Activated CD8-positive, alpha-beta T cell treated with anti-CD3 and anti-CD28 coated beads for 36 hours (primary cell): ENCODE measurements at places on chromosomes 2 and 18. TPM values are rescaled to one million over a fixed set of nuclear protein-coding genes. Genes with fewer than 3 reads are reported as not detected.
A peak's percentile ranks its signal among the peaks of the same experiment; 100 is the strongest.

GRCh38 chr18:73153271-73153670 is 285.5 kb upstream of the NETO1 start:
- no peak for DNase-seq

- DNase-seq = no peak
These were observed 155.4 kb downstream of the MAP2 start for GRCh38 chr2:209579230-209579749.

DNA sequence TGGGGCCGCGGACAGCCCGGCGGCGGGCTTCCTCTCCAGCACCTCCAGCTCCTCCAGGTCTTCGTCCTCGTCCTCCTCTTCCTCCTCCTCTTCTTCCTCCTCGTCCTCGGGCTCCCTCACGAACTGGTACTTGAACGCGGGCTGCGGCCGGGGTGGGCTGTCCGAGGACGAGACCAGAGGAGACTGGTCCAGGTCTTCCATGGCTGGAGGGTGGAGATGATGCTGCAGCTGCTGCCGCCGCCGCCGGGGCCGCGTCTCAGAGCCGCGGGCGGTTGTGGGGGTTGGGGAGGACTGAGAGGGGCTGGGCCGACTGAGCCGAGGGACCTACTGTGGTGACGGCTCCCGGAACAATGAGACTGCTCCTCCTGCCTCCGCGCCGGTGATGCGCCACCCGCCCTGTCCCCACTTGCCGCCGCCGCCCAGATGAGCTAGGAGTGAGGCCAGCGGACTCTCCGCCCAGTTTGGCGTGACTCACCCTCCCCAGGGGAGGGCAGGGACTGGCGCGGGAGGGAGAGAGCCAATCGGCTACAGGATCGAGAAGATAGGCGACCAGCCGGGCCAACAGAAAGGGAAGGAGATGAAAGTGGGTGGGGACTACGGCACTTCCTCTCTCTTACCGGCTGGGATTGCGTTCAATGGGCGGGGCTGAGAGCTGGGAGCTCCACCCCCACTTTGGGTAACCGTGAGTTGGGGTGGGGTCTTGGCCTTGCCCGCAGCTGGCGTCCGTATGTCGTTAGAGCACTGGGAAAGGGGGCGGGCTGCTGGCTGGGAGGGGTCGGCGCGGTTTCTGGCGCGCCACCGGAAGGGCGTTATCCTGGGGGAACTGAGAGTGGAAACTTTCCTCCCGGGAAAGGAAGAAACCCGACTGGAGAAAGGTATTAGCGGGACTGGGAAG is at the start of gene RTN4:
RTN4 (minus strand) TSS at position 352 of the 895 bp plus-strand sequence; CDS start at position 201, 151 bp downstream.
- peak; percentile 99 for DNase-seq

Gene NEMP2
- total RNA-seq = 17.2 TPM

GRCh38 chr18:62407660-62408059 is 82.5 kb downstream of the TNFRSF11A start:
- peak; percentile 40 for DNase-seq

GRCh38 chr2:205198140-205198525 is 484.2 kb upstream of the NRP2 start:
- DNase-seq = no peak

GRCh38 chr2:122478771-122479170 is 723.3 kb downstream of the TSN start:
- DNase-seq = no peak

- DNase-seq = no peak
These were observed 511.2 kb downstream of the DCDC2C start for GRCh38 chr2:4214444-4215205.

GRCh38 chr18:57635003-57635822 is 13.6 kb upstream of the NARS1 start:
- no peak for DNase-seq

DNA sequence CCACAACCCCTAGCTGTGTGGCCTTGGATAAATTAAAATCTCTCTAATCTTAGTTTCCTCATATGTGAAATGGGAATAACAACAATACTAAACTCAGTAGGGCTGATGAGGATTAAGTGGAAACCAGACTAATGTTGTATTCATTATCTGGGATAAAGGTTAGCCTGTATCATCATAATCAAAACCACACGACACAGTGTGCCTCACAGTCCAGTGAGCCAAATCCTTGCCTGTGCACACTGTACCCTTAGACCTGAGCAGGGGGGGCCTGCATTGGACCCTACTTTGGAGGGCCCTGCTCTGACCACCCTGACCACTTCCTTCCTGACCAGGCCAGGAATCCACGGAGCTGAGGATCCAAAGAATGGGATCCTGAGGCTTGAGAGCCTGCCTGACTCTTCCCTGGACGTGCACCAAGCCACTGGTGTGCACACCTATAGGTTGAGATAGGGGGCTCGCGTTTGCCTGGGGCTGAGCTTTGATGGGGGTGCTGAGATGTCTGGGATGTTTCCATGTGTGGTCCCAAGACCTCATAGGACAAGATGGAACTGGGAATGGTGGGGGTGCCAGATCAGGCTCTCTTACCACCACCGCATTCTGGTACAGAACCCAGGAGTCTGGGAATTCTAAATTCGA is 69.7 kb downstream of the TGOLN2 start:
- no peak for DNase-seq

DNA sequence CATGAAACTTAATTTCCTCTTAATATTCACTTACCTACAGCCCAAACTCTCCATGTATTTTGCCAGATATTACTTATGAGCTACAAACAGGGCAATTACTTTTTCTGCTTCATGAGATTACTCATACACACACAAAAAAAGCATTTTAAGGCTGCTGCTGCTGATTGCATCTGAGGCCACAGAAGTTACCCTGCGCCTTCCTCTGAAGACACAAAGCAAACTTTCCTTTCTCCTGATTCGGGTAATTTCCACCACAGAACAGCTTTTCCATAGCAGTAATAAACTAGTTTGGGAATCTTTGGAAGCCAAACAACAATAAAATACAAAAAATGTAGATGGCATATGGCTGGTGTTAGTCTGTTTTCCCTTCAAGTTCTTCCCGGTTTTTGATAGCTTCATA is 6.2 kb downstream of the TTC32 start:
- no peak for DNase-seq

DNA sequence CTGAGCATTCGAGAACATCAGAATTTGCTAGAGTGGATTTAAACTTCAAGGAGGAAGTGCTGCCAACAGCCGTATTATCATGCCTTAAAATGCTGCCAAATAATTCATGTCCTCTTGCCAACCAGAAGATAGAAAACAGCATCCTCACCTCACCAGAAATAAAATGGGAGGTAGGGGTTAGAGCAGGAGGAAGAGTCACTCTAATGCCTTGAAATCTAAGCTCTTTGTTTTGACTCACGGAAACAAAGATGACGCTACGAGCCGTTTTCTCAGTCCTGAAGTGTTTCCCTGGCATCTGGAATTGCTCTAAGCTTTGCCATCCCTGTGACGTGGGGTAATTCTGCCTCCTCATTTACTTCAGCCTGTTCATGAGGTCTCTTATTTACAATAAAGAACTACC is 97.1 kb downstream of the PRPF40A start:
- DNase-seq = no peak

- DNase-seq = no peak
These were observed 52.2 kb downstream of the LYPD6B start for GRCh38 chr2:149090706-149091105.

Gene NEU4
- total RNA-seq = 0.38 TPM

Gene PID1
- total RNA-seq = not detected

DNA sequence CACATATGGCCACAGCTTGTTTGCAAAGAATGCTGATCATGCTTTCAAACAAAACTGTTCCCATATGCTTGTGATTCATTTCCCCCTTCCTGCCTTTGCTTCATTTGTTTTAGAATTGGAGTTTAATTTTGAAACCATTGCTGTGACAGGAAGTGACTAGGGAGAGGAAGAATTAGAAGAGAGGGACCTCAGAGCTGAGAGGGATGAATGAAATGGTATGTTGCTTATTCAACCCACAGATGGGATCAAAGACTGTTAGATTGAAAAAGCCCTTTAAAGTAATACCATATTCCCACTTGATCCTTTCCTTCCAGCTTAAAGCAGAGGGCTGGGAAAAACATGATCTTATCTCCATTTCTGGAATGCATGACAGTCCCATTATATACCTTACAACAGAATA is 106.2 kb upstream of the RNF152 start:
- no peak for DNase-seq

GRCh38 chr2:75896779-75897366 is 186.2 kb upstream of the GCFC2 start:
- DNase-seq = peak; percentile 7

- DNase-seq = no peak
These were observed 70.8 kb downstream of the XIRP2 start for GRCh38 chr2:166958986-166959481.

- DNase-seq = no peak
These were observed 182.1 kb downstream of the ETAA1 start for GRCh38 chr2:67579216-67579615.

Gene MIB1
- 37.4 TPM for total RNA-seq

DNA sequence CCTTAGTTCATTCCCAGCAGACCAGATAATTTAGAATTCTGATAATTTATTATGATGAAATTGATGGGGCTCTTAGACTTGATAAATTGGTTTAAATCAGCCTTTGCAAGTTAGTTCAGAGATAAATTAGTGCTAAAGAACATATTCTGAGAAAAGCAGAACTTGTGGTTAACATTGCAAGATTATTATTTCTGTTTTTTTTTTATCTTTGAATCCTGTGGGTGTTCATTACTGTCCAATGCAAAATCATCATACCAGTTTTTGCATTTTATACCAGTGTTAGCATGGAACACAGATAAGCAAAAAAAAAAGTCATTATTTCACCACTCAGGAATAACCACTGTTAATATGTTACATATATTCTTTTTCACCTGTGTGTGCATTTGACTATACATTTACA is 9.1 kb downstream of the SEPTIN2 start:
- DNase-seq = no peak

GRCh38 chr2:86275384-86275799 is 62.0 kb downstream of the REEP1 start:
- DNase-seq = peak; percentile 15

GRCh38 chr2:159573846-159574606 is 42.3 kb downstream of the BAZ2B start:
- no peak for DNase-seq

Gene ACOXL
- total RNA-seq = 0.14 TPM

DNA sequence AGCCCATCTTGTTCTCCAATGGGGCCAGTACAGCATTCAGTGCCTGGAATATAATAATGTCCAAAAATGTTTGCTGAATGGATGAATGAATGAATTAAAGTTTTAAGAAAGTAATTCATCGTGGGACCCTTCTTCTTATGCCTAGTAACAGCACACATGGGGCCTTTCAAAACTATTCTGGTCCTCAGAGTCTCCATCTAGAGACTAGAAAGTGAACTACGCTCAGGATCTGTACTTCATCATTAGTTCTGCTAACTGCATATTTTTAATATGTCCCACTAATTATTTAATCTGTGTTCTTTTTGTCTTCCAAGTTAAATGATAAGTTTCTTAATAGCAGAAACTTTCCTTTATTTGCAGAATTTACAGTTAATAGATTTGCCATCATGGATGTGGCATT is 172.5 kb downstream of the SMAD2 start:
- DNase-seq = no peak

Gene GTF3C2
- 57.6 TPM for total RNA-seq

GRCh38 chr2:237530472-237531433 is 35.6 kb upstream of the PRLH start:
- no peak for DNase-seq

Gene UGT1A6
- total RNA-seq = not detected

Gene WBP1
- total RNA-seq = 20.3 TPM

Gene CGREF1
- 4.3 TPM for total RNA-seq

Gene LYPD6
- not detected for total RNA-seq

GRCh38 chr2:159942146-159942545 is 120.3 kb downstream of the PLA2R1 start:
- DNase-seq = no peak

DNA sequence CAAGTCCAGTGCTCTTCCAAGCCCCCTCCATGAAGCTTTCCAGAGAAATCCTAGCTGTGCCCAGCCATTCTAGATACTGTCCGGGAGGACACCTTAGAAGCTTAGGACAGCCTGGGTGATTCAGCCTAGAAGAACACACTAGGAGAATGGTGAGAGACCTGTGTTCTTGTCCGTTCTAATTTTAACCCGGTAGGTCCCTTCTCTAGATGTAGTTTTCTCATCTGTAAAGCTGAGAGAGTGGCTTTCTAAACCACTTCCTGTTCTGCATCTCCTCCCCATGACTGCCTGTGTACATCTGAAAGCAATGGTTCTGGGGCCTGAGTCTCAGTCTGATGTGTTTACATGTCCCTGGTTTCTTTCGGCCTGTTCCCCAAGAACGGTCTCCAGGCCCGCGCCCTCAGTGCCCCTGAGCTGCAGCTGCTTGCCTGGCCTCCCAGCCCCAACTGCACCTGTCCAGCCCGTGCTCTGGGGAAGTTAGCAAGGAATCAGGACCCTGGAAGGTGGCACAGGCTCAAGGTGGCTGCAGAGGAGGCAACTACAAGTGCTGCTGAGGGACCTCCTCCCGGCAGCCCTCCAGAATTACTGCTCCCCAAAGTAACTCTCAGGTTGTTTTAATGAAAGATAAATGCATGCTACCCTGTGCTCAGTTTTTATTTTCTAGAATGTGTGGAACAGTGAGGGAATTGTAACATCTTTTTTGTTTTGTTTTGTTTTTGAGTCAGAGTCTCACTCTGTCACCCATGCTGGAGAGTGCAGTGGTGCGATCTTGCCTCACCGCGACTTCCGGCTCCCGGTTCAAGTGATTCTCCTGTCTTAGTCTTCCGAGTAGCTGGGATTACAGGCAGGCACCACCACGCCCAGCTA is 105.9 kb downstream of the LBH start:
- peak; percentile 67 for DNase-seq
